ENCODE measurements at places on chromosomes 7 and 10.

DNA sequence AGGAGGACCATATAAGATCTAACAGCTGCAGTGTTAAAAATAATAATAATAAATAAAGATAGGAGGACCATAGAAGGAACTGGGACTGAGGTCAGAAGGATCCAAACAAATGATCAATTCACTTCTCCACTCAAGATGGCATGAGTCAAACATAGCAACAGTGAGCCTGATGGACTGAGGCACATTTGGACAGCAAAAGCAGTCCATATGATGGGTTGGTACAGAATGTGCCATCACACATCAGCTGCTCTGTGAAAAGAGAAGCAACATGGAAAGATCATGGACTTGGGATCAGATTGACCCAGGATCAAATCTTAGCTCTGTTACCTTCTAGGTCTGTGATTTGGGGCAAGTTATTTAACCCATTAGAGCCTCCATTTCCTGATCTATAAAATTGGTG, 188.9 kb upstream of the KMT2E start:
- no peaks in the 10 kb centered on the region for H3K27me3 ChIP-seq
- H3K36me3 ChIP-seq, result no peaks in the 10 kb centered on the region
- H3K27ac ChIP-seq, result no peak overlapping the region

DNA sequence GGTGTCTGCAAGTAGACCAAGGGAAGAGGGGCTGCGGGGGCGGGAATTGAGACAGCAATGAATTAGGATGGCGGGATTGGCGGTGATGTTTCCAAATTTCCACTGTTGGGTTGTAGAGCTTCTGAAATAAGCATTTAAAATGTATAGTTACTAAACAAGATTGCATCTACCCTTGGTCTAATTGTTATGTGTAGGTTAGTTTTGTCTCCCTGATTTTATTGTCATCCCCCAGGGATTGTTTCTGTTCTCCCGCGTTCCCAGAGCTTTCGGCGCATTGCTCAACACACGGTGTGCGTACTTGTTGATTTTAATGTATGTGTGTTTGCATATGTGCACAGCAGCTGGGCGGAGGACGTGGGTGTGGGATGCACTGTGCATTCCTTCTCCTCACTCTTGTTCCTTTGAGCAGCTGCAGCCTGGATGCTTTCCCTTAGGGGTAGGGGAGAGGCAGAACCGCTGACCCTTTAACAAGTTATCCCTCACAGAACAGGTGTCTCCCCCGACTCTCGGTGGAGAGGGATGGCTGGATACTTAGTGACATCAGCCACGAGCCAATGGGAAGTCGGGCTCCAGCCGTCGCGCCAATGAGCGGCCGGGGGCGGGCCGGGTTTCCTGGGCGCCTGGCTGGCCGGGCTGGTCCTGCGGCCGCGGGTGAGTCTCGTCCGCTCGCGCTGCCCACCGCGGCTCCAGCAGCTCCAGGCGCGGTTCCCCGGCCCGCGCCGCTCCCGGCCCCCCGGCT, at the start of gene TSPAN33:
TSS of gene TSPAN33 (plus strand) at position 613 of the 739 bp plus-strand sequence. CDS start 274 bp downstream, outside the sequence.
- H3K4me3 ChIP-seq, result peak within 1 kb of the TSS; percentile 58
- H3K27me3 ChIP-seq, result no peaks in the 10 kb centered on the region
- no peak for DNase-seq
- H3K36me3 ChIP-seq, result no peaks in the 10 kb centered on the region
- peaks cover 21% of the 10 kb centered on the region for H3K4me1 ChIP-seq

- no peaks in the 10 kb centered on the region for H3K36me3 ChIP-seq
- H3K27me3 ChIP-seq, result no peaks in the 10 kb centered on the region
- H3K27ac ChIP-seq, result peak overlapping the region; percentile 83
Observed at GRCh38 chr7:6730343-6730633, 23.5 kb upstream of the ZNF12 start.

- no peaks in the 10 kb centered on the region for H3K36me3 ChIP-seq
- peak overlapping the region; percentile 41 for H3K4me3 ChIP-seq
- H3K4me1 ChIP-seq, result peaks cover 31% of the 10 kb centered on the region
- H3K27me3 ChIP-seq, result no peaks in the 10 kb centered on the region
- DNase-seq, result no peak
- H3K27ac ChIP-seq, result peak overlapping the region; percentile 60
Observed at GRCh38 chr7:44145969-44146911, 5.1 kb upstream of the MYL7 start.

DNA sequence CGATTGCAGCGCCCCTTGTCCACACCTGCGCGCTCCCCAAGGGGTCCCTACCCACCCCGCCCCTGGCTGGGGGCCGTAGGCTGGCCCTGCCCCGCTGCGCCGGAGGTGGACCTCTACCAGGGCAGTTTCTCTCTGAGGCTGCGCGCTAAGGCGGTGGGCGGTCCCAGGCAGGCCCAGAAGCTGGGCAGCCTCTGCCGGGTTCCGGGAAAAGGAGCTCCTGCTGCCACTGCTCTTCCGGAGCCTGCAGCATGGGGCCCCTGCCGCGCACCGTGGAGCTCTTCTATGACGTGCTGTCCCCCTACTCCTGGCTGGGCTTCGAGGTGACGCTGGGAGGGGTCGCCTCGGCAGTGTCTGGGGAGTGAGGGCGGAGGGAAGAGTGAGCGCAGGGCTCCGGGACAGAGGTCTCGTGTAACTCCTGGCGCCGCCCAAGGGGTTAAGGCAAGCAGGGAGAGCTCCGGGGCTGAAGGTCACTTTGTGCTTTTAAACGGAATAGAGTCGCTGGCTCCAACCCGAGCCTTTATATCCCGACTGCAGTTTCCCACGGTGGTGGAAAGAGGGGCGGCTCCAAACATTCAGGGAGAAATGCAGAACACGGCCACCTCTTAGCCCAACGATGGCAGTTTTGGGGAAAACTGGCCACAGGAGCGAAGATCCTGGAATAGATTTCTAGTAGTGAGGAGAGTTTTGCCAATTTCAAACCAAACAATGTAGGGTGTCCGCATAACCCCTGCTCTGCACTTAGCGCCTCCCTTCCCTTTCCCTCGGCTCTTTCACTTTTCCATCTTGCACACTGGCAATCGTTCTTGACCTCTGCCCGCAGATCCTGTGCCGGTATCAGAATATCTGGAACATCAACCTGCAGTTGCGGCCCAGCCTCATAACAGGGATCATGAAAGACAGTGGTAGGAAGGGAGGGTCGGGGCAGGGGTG, at the start of gene GSTK1:
TSS of gene GSTK1 (plus strand) at position 176 of the 930 bp plus-strand sequence. CDS start at position 249, 73 bp downstream.
- no peaks in the 10 kb centered on the region for H3K27me3 ChIP-seq
- peak within 1 kb of the TSS; percentile 81 for H3K27ac ChIP-seq
- no peaks in the 10 kb centered on the region for H3K36me3 ChIP-seq
- peaks cover 22% of the 10 kb centered on the region for H3K4me1 ChIP-seq

All from vagina (tissue), 2 donors.